Activated CD4-positive, alpha-beta T cell treated with anti-CD3 and anti-CD28 coated beads, Interleukin-2, amount 50 U/mL, for 16 hours (primary cell): ENCODE measurements at places on chromosomes 11 and 22.

DNA sequence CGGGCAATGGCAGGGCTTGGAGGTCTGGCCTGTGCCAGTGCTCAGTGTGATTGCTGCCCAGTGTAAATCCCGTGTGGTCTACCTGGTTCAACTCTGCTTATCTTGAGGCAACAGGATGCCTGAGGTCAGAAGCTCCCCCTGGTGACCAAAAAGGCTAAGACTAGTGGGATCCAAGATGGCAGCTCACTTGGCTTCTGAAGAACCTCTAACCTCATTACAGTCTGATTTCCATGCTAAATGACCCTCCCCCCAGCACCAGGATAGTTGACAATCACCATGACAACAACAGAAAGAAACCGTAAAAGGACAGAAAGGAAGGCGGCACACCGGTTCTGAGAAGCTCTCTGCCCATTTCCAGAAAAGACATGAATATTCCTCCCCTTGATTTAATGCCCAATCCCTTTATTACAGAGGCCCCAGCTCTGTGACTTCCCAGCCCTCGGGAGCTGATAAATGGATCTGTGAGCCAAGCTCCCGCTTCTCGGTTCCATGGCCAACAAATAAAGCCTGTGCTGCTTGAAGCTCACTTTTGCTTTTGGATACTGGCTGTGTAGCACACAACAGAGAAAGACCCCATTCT, 398.4 kb downstream of the CTTN start:
- no peak for DNase-seq

- no peak for DNase-seq
Measured at GRCh38 chr11:10158461-10158860, 135.6 kb downstream of the SBF2 start.

DNA sequence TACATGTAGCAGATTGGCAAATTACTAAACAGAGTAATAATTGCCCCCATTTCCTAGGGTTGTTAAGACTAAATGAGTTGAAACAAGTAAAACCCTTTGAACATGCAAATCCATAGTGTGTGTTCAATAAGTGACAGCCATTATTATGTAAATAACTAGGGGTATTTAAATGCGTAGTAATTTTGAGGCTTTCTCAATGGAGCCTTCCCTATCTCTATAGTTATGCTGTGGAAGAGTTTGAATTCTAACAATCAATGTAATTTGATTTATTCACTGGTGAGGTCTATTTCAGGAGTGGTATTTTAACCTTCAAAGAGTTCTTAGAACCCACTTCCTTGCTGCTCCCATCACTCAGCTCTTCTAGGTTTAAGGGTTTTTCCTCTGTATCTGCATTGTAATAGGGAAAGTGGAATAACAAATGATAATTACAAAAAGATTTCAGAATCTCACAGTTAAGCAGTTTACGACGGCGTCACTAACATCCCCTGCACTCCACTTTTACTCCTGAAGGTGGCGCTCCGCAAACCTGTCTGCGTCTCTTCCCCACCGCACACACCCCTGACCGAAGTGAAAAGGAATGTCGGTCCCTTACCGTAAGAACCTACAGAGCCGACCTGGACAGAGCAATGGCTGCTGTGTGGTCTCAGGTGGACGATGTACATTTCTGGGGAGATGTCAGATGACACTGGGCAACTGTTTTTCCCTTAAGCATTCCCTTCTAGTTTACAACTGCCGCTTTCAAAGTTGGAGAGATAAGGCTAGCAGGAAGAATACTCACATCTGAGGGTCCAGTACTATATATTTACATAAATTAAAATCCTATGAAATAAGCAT, 80.8 kb downstream of the ZC3H12C start:
- DNase-seq = peak; percentile 68

DNA sequence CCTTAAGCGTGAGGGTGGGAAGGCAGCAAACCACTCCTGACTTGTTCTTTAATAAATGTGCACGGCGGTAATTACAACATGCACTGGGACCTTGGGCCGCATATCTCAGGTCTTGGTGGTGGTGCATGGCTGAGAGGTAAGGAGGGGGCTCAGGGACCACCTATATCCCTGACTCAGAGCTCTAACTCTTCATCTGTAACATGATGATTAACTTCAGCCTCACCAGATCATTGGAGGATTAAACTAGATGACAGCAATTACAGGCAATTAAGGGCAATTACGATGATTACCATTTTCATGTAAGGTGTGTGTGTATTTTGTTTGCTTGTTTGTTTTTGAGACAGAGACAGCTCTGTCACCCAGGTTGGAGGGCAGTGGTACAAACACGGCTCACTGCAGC, 45.0 kb downstream of the FBLN1 start:
- DNase-seq = no peak

DNA sequence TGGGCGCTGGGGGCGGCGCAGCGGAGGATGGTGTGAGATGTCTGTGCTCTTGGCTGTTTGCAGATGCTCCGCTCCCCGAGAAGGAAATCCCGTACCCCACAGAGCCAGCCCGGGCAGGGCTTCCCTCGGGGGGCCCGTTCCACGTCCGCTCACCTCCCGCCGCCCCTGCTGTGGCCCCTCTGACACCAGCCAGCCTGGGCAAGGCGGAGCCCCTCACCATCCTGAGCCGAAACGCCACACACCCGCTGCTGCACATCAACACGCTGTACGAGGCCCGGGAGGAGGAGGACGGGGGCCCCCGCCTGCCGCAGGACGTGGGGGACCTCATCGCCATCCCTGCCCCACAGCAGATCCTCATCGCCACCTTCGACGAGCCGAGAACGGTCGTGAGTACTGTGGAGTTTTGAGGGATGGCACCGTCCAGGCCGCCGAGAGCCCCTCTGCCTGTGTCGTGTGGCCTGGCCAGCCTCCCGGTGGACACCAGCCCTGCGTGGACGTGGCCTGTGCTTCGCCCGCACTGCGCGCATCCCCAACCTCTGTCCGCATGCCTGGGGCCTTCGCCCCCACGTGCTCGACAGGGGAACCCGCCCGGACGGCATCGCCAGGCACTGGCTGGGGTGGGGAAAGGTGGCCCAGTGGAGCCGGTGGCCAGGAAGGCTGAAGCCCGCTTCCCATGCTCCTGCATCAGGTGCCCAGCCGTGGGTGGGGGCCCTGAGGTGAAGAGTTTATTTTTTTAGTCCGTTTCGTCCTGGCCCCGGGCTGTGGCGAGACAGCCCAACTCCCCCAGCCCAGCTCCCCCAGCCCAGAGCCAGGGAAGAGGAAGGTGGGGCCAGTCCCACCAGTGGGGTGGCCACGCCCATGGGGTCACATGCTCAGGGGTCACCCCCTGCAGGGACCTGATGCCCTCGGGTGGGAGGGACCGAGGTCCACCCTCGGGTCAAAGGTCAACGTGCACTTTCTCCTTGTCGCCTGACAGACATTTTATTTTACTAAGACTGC, 6.5 kb upstream of the TRABD start:
- no peak for DNase-seq
